ENCODE measurements at places on chromosomes 1 and 21.
A peak's percentile ranks its signal among the peaks of the same experiment; 100 is the strongest.

- peak; percentile 26 for DNase-seq
These were observed 710 bp upstream of the HYI start for GRCh38 chr1:43454270-43455011.

GRCh38 chr21:27306206-27306605 lies 339.3 kb upstream of the ADAMTS5 start:
- DNase-seq = no peak

- DNase-seq = no peak
These were observed 690.7 kb downstream of the NCAM2 start for GRCh38 chr21:21688889-21689288.

DNA sequence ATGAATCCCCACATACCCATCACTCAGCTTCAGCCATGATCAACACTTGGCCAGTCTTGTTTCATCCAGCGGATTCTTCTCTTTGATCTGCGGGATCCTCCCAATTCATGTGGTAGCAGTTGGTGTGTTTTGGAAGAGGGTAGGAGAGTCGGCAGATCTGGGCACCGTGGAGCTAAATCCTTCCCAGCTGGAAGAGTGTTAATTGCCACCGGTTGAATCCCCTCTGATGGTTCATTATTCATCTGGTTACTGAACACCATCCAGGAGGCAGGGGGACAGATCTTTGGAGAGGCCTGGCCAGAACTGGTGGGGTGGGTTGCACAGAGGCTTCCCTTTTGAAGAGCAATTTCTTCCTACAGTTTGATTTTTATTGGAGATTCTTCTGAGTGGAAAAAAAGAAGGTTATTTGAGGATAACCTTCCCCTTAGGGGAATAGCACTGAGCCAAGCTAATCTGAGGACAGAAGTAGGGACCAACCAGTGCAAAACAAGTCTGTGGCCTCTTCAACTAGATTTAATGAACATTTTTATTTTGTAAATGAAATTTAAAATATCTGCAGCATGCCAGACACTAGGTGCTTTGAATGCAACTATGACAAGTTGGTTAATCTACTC lies 8.1 kb downstream of the NFASC start:
- no peak for DNase-seq

- no peak for DNase-seq
These were observed 29.8 kb downstream of the ANKRD13C start for GRCh38 chr1:70324683-70325082.

GRCh38 chr1:183470147-183470960 lies 1.9 kb upstream of the SMG7 start:
- peak; percentile 92 for DNase-seq

GRCh38 chr21:25573409-25574206 lies 33.7 kb downstream of the MRPL39 start:
- DNase-seq = peak; percentile 75

DNA sequence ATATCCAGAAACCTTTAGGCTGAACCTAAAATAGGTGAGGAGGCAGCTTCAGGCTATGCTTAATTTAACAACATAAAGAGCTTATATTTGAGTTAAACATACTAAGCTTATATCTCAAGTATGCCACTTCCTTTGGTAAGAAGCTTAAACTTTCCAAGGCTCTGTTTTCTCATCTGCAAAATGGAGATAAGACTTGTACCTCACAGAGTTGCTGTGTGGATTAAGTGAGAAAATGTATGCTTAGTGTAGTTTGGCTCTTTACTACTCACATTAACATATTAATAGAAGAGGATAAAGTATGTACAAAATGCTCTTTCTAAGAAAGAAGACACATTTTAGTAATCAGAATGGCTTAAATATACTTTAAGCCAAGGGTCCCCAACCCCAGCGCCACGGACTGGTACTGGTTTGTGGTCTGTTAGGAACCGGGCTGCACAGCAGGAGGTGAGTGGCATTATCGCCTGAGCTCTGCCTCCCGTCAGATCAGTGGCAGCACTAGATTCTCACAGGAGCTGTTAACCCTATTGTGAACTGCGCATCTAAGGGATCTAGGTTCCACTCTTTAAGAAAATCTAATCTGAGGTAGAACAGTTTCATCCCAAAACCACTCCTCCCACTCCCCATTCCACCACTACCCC lies 77.2 kb downstream of the HS2ST1 start:
- no peak for DNase-seq

- no peak for DNase-seq
These were observed 4.7 kb upstream of the PFKL start for GRCh38 chr21:44295163-44295573.

DNA sequence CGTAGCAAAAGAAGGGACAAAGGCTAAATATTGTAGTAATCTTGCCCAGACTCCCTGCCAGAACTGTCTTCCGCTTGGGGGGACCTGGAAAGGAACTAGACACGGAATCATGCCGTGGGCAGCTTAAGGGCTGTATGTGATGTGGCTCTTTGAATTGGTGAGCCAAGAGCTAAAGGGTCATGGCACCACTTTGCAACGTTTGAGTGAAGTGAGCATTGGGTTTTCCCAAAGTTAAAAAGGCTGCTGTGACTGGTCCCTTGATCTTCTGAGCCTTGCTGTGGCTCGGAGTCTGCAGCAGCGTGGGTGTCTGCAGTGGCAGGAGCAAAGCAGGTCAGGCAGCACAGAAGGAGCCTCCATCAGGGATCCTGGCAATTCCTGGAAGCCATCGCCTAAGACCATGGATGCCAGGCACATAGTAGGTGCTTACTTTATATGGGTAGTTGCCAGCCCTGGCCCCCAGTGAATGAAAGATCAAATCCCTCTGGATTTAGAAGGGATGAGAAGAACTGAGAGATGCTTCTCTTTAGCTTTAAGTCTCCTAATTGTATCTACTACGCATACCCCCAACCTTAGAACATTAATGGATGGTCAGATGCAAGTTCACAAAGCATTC lies 1.8 kb downstream of the SMYD2 start:
- DNase-seq = no peak

- no peak for DNase-seq
These were observed 24.8 kb downstream of the JAK1 start for GRCh38 chr1:64941461-64942117.

DNA sequence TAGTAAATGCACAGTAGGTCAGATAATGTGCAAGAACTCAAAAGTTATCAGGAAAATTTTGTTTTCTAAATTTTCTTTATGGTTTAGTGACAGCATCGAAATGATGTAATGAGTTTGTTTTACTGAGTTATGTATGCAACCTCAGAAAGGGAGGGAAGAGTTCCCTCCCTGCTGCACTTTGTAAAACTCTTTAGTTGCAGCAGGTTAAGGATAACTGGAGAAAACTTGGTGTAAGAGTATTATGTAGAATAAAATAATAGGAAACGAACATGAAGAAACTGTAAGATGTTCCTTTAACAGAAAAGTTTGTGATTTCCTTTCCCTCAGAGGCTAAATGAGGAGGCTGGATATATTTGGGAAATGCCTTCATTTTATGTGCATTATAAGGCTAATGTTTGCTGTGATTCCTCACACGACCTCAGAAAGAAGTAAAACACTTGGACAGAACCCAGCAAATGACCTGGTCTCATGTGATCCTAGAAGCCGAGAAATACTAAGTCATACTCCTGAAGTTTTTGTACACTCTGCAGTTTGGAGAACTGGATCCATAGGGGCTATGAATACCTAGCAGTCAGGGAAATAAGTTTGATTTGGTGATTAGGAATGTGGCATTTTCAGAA lies 35.4 kb downstream of the ADGRL2 start:
- no peak for DNase-seq

GRCh38 chr1:110872366-110872744 lies 593 bp upstream of the CD53 start:
- no peak for DNase-seq

DNA sequence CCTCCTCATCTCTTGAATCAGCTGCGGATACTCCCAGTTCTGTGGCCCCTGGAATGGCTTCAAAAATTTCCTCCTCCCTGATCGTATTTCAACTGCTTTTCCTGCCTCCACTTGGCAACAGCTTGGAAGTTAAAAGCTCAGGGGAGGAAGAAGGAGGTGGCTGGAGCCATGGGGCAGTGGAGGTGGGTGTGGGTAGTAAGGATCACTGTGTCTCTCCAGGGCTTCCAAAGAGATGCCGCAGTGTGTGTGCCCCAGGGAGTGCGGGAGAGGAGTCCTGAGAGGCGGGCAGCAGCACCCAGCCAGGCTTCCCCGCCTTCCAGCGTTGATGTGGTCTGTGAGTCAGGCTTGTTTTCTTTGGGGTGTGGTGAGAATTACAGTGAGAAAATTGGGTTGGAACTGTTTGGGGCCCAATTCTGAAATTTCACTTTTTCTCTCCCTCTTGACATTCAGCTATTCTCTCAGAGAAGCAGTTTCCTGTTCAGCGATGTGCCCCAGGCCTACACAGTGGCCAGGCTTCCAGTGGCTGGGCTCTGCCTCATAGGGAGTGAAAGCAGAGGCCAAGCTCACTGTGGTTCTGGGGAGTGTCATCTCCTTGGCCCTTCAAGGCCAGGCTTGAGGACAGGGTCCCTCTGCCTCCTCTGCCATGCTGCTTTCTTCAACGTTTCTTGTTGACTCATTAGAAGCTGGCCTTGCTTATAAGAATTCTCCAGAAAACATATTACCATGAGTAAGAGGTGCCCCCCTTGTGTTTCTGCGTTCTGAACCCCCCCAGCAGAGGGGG lies 69.0 kb downstream of the PGM1 start:
- DNase-seq = no peak

DNA sequence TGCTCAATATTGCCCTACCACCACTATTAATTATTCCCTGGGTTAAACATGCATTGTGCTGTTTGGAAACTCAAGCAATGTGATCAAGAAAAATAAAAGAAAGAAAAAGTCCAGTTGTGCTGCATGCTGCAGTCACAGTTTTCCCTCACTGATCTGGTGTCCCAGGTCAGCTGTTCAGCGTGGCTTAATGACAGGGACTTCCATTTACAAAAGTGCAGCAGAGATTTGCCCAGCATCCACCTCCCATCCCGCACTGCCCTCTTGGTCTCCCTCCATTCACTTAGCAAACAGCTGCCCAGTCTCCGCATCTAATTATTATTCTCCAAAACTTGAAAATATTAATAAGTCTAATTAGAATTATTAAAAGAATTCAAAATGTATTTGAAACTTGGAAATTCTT lies 2.0 kb upstream of the OR2T4 start:
- no peak for DNase-seq

- no peak for DNase-seq
These were observed 2.2 kb downstream of the SIM2 start for GRCh38 chr21:36700971-36701755.

GRCh38 chr1:48740621-48741020 lies 36.1 kb downstream of the BEND5 start:
- DNase-seq = no peak
